Smooth muscle cell of trachea (primary cell): ENCODE measurements at places on chromosomes 7 and 10. TPM values are rescaled to one million over a fixed set of nuclear protein-coding genes. Genes with fewer than 3 reads are reported as not detected.

The BBS9 gene
- 29.4 and 29.8 TPM in 2 replicates for total RNA-seq

The PPP1R3A gene
- not detected in 2 replicates for total RNA-seq

The CAPZA2 gene
- 121 and 184 TPM in 2 replicates for total RNA-seq

The SPDYE6 gene
- total RNA-seq: 0.15 and 0.17 TPM in 2 replicates

The SORBS1 gene
- total RNA-seq: 0.15 and 0.17 TPM in 2 replicates

The RBM20 gene
- total RNA-seq: not detected in 2 replicates

The POLR1F gene
- total RNA-seq: 12.7 and 17.6 TPM in 2 replicates

The SLC12A9 gene
- total RNA-seq: 17.9 and 29.9 TPM in 2 replicates

The ADIRF gene
- total RNA-seq: 159 and 195 TPM in 2 replicates
